ENCODE measurements at places on chromosomes 7 and 10. TPM values are rescaled to one million over a fixed set of nuclear protein-coding genes. Genes with fewer than 3 reads are reported as not detected.

The OIT3 gene
- under 0.01 TPM for total RNA-seq

The IDI2 gene
- not detected for total RNA-seq

The LRGUK gene
- total RNA-seq = 0.13 TPM

The ASB10 gene
- not detected for total RNA-seq

The INHBA gene
- 19.5 TPM for total RNA-seq

The CDK5 gene
- 14.5 TPM for total RNA-seq

The GIMAP5 gene
- total RNA-seq = 8.9 TPM

The AZGP1 gene
- not detected for total RNA-seq

The GDF10 gene
- not detected for total RNA-seq

The AMPH gene
- not detected for total RNA-seq

The ZNF804B gene
- total RNA-seq = not detected

The UMAD1 gene
- total RNA-seq = 6.0 TPM
